ENCODE measurements at places on chromosomes 11 and 22.

- DNase-seq, result no peak
Measured at GRCh38 chr11:45886816-45887520, 1.5 kb downstream of the MAPK8IP1 start.

DNA sequence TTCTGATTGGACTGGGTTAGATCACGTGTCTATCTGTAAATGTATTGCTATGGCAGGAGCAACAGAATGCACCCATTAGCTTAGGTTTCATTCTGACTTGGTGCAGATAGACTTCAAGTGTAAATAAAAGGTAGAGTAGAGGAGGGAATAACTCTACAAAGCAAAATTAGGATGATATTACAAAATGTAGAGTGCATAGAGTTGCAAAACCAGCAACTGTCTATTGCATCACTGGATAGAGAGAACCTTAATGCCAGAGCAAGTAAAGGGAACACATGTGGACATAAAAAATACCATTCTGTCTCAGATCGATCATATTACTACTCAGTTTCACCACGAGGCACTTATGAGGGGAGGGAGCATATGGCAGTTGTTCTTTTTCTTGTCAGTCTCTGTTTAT, 22.0 kb upstream of the CAT start:
- DNase-seq, result no peak

GRCh38 chr11:71406681-71407080, 41.5 kb downstream of the DHCR7 start:
- DNase-seq, result no peak

DNA sequence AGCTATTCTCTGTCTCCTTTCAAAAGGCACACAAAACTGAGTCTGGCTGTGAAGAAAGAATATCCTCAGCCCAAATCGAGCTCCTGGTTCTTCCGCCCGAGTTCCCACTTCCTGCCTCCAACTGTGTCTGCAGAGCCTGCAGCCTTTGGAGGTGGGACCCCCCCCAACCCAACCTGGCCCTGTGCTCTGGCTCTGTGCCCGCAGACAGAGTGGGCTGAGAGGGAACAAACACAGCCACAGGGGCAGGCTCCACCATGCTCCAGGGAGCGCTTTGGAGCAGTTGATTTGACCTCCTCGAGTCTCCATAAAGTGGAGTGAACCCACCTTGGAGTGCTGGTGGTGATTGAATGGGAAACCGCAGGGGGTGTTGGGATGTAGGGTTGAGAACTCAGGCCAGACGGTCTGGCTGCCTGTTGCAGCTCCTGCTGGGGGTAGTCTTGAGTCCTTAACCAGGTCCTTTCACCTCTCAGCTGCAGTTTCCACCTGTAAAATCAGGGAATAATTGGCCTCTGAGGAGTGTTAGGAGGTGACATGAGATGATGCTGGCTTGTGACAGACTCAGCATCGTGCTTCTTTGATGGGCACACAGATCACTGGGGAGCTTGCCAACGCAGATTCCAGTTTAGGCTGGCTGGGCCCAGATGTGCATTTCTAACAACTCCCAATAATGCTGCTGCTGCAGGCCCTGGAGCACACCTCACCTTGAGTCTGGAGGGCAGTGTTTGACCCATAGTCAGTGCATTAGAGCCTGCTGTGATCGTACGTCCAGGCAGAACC, 11.4 kb downstream of the DAGLA start:
- no peak for DNase-seq

DNA sequence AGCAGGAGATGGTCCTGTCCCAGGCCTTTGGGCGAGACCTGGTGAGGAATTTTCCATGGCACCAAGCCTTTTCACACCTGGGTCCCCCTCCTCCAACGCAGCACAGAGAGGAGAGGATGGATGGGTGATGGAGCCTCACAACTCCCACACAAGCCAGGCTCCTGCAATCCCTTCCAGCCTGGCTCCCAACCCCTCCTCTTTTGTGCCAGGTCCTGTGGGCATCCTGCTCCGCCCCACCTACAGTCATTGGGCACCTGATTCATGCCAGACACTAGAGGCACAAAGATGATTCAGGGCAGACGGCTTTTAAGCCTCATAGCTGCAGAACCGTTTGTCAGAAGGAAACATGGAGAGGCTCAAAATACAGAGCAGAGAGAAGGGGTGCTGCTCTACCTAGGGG, 16.1 kb upstream of the MYRF start:
- DNase-seq, result no peak

- DNase-seq, result no peak
Measured at GRCh38 chr11:87397011-87397865, 359.5 kb downstream of the TMEM135 start.

GRCh38 chr11:43489869-43490465, 131.2 kb downstream of the TTC17 start:
- DNase-seq, result no peak

DNA sequence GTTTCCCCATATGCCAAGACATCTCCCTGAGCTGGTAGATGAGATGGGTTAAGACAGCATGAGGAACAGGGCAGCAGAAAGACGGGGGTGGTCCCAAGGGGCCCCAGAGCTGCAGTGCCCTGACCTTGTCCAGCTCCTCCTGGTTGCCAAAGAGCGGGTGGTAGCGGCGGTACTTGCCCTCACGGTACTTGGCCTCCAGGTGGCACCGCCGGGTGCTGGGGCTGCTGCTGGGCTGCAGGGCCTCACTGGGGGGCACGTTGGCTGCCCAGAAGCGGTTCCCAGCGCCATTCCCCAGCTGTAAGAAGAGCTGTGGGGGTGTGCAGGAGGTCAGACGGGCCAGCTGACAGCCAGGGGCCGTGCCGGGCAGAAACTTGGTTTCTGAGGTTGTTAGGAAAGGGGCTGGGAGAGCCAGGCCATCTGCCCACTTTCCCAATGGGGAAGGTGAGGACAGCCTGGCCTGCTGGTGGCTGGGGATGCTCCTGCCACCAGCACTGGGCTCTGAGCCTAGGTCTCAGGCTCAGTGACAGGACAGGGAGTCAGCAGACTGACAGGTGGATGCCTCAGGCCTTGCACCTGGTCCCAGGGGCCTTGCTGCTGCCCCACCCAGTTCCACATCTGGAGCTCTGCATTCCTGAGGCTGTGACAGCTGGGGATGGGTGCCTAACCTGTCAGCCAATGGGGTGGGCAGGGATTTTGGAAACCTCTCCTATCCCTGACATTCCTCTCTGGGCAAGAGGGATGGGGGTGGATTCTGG, 30.0 kb upstream of the PDE2A start:
- no peak for DNase-seq

DNA sequence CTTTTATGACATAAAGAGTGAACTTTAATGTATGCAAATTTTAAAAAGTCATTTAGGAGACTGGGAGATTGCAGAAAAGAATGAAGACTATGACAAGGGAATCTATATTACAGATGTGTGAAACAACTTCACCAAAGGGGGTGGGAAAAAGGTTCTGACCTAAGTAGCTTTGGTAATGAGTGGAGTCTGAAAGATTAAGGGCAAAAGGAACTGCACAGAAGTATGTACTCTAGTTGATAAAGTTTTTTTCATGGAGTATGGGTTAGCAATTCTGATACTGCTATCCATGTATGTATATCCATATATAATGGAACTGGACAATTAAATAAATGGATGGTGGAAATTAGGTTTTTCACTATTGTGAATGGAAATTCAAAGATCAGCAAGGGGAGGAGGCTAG, 9.2 kb downstream of the CKAP5 start:
- DNase-seq, result no peak

- no peak for DNase-seq
Measured at GRCh38 chr11:120219232-120219937, 8.6 kb downstream of the OAF start.

DNA sequence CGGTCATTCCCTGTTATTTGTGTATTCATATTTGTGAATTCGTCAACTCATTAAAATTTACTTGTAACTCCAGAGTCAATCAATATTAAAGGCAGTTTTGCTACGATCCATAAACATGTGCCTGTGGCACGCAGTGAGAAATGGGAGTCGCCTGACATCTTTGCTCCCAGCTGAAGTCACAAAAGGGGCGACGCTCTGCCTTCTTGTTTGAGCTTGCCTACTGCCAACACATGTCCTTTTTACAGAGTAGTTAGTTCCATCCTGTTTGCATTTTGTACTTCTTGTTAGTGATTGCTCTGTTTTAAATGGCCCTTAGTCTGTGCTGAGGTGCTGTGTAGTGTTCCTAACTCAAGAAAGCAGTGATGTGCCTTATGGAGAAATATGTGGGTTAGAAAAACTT, 305.3 kb downstream of the ETS1 start:
- no peak for DNase-seq

DNA sequence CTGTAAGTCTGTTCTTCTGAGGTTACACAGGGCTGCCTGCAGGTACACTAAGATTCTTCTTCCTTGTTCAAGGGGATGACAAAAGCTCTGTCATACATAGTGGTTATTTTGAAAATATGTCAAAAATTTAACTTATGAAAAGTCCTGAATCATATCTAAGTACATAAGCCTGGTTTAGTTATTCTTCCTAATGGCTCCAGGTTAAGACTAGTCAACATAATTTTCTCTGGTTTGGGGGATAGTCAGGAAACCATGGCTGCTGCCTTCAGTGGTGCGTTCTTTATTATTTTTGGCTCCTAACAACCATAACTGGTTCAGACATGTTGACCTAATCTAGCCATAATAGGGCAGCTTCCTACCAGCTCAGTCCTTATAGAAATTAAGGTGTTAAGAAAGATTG, 257.4 kb upstream of the DDI1 start:
- DNase-seq, result no peak

- DNase-seq, result no peak
Measured at GRCh38 chr11:65471447-65471891, 27.4 kb upstream of the MALAT1 start.

DNA sequence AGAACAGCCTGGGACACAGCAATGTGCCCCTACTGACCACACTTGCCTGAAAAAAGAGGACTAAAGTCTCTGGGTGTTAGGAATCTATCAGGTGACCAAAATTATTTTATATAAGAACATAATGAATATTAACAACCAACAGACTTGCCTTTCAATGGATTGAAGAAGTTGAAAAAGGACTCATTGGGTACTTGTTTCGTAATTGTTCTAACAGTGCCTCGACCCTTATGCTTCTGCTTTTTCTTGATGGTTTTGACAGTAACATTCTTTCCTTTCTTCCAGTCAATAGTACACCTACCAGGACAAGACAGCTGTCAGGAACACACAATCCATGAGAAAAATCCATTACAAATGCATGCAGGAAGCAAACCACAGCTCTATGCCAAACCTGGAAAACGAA, 29.0 kb upstream of the PHLDA2 start:
- DNase-seq, result no peak

DNA sequence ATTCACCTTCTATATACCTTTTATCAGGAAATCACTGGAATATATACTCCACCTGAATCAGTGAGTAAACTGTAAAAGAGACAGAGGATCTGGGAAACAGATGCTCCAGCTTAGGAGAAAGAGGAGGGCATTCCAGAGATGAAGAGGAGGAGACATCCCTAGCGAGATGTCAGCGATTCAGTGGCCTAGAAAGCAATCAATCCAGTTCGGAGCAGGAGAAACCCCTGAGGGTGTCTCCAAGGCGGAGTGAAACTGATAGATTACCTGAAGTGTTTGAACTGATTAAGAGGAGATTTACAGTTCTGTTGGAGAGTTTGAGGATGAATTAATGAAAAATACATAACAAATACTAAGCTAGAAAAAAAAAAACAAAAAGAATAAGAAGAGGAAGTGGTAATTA, 24.5 kb upstream of the TNRC6B start:
- DNase-seq, result no peak

DNA sequence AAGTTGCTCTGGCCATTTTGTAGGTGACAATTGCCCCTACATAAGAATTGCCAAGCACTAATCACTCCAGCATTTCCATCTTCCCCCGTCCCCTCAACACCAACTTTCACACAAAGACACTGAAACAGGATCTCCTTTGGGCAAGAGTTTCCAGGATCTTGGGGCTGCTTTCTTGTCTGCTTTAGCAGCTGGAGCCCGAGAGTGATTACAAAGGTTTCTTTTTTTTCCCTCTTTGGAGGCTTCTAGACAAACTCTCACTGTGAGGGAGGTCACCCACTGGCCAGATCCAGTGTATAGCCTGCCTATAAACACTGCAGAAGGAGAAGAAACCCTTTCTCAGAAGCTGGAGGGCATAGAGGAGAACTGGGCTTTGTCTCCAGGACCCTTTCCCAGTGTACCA, 92.5 kb downstream of the APIP start:
- no peak for DNase-seq

GRCh38 chr22:48205161-48205560, 1442.7 kb downstream of the TBC1D22A start:
- no peak for DNase-seq

DNA sequence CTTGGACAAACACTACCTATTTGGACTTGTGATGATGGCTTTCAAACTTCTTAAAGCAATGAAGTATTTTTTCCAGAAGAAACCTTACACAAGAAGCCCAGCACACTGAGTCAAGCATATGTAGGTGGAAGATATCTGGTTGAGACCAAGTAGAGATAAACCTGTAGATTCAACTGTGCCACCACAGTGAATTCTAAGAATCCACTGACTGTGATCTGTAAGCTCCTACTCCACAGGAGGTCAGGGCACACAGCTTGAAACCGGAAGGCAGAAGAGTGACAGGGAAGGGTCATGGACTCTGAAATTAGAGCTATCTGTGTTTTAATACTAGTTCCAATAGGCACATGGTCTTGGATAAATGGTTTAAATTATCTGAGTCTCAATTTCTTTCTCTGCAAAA, 404.5 kb downstream of the ETS1 start:
- DNase-seq, result no peak

DNA sequence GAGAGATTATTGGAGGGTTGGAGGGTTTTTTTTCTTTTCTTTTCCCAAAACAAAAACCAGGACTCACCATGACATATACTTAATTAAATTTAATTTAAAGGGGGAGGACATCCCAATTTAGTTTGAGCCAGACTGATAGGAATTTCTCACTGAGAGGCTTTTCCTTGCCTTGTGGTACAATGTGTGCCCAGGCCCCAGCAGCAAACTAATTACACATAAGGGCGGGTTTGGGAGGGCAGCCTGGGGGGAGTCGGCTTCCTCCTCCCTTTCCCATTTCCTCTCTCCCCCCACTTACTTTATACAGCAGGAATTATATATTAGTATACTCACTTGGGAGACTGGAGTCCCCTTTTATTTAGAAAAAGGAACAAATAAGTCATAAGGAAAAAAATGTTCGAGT, 2.9 kb downstream of the TEAD1 start:
- DNase-seq, result no peak

- DNase-seq, result no peak
Measured at GRCh38 chr11:68140496-68141245, 19.5 kb upstream of the CHKA start.

DNA sequence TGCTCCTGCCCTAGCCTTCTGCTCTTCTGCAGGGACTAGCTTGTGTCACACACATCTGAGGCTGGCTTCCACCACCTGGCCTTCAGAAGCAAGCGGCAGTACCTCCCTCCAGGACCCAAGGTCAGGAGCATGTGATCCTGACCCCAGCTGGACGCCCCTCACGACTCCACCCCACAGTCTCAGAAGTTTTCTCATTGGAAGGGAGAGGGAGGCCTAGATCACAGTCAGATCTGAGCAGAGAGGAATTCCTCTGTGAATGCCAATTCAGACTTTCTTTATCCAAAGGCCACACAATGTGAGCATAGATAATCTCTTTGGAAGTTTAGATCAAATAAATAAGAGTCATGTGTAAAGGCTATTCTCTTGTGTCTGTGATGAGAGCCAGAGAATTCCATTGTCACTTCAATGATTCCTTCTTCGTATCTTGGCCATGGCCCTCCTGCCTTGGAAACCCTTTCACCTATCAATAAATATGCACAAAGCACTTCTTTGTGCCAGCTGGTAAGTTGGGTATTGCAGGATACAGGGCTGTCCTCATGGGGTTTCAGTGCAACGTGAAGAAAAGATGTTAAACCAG, 142.9 kb downstream of the SNX19 start:
- no peak for DNase-seq
